ENCODE measurements at places on chromosomes 4 and X.

- DNase-seq: no peak
Observed at GRCh38 chrX:37603938-37604409, 32.5 kb downstream of the LANCL3 start.

GRCh38 chrX:107673933-107674479 lies 45.7 kb downstream of the PRPS1 start:
- peak; percentile 98 for DNase-seq

DNA sequence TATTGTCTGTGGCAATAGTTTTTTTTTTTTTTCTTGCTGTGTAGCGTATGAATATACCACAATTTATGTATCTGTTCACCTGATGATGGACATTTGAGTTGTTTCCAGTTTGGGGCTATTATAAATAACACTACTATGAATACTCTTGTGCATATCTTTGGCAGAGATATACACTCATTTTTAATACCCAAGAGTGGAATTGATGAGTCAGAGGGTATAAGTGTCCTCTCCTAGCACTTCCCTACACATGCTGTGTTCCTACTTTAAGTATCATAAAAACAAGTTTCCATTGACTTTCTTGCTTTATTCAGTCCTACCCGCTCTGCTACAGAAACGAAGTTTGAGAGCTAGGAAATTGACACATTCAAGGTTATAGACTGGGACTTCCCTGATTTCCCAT lies 39.8 kb downstream of the XIAP start:
- DNase-seq: no peak

DNA sequence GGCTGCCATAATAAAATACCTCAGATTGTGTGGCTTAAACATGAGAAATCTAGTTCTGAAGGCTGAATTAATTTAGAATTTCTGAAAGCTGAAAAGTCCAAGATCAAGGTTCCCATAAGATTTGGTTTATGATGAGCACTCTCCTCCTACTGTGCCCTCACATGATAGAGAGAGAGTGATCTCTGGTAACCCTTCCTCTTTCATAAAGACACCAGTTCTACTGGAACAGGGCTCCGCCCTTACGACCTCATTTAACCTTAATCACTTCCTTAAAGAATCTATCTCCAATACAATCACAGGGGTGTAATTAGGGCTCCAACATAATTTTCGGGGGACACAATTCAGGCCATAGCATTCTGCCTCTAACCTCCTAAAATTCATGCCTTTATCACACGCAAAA lies 194.0 kb upstream of the MAB21L2 start:
- DNase-seq: no peak

DNA sequence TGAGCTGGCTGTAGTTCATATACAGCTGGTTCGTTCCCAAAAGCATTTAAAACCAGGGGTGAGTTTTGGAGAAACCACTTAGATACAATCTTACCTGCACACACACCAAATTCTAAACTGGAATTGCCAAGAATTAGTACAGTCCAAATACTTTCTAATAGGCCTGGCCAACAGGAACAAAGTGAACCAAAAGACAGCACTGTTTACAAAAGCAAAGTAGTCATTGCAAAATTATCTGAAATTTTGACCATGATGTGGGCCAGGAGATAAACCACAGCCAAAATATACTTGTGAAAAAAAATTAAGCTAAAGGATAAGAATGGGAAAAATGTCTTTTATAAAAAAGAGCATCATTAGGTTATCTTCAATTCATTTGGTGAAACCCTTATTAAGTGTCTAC lies 37.9 kb upstream of the NAP1L5 start:
- no peak for DNase-seq

DNA sequence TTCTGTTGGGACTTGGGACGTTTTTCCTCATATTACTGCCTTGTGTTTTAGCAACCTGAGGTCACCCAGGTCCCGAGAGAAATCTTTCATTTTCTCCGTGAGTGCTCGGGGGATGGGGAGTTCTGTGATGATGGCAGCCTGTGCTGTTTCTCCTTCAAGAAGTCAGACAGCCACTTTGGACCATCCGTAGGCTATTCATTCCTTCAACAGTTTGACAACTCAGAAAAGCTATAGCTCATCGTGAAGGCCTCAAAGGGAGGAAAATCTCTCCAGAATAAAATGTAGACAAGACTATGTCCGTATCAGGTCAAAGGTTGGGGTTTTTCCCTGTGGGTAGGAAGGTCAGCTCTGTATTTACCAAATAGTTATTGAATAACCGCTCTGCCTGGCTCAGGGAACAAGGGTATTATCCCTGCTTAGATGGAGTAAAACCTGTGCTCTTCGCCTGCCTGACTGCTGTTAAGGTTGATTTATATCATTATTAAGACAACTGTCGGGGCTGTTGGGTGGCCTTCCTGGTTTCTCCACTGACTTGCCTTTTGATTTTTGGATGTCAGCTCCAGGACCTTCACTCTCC lies 36.6 kb downstream of the FAM114A1 start:
- no peak for DNase-seq

DNA sequence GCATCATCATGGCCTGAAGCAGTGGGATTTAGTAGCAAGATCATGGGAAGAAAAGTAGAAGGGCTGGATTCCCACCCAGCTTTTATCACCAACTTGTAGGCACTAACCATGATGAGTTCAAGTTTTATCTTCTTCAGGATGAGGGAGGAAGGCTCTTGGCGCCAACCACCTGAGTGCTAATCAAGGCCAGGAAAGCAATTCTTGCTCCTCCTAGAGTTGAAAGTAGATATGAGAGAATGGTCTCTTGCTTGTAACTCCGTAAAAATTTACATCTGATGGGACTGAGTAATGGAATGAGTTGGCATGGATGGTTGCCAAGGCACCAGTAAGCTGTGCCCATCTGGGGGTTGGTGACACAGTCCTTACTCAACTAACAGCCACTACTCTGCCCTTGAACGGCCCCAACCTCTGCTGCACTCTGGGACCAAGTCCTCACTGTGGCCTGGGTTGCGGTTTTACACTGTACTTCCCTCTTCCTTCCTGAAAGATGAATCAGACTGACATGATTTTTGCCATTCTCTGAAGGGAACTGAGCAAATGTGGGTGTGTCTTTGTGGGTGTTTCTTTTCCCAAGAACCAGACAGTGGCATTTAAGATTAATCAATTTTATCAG lies 39.4 kb upstream of the NDP start:
- DNase-seq: no peak

DNA sequence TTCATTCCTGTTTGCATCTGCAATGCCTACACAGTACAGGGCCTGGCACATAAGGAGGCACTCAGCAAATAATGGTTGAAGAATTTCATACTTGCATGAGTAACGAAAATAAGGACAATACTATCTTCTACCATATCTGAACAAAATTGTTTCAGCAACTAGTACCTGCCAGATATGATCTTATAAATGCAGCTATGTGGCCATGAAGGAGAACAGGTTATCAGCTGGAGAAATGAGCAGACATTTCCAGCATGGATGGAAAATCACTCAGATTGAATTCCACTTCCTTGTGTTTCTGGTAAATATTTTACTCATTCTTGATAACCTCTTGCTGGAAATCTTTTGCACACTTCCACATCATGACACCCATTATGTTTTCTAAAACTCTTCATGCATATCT lies 204.0 kb downstream of the ADAMTS3 start:
- no peak for DNase-seq

DNA sequence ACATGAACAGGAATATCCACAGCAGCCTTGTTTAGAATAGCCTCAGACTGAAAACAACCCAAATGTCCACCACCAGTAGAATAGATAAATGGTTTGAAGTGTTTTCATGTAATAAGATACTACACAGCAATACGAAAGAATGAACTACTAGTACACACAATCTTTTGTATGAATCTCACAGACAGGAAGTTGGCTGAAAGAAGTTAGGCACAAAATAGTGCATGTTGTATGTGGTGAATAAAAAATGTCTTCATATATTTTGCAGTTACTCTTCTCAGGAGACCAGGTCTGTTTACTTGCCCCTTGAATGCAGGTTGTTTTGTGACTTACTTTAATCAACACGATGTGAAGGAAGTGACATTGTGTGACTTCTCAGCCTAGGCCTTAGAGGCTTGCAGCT lies 75.9 kb upstream of the LEF1 start:
- no peak for DNase-seq

DNA sequence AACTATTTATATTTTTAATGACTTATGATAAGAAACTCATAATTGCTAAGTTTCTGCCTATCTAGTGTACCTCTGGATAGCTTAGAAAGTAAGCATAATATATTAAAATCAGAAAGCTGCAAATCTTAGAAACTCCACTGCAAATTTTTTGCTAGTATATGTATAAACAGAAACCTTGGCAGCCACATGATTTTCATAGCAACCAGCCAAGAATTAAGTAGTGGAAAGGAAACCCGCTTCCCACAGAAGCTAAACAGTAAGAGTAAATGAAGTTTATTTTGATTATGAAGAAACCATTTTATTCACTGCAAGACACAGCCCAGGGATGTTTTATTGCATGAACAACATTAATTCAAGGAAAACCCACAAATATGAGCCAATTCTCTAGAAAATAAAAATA lies 872.5 kb upstream of the ADGRL3 start:
- no peak for DNase-seq

DNA sequence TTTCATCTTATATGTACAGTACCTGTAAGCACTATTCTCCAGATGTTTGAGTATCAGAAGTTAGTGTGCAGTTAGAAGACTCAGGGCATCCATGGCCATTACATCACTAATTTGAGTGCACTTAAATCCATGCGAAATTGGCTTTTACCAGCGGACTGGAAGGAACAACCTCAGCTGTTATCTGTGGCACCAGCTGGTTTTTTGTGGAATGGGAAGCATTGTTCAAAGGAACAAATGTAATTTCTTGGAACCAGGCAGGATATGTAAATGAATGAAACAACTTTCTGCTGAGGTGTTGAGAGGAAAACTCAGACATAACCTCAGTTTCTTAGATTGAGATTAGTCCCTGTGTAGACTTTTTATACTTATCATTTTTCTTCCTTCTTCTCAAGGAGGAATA lies 60.2 kb downstream of the PDGFRA start:
- no peak for DNase-seq

DNA sequence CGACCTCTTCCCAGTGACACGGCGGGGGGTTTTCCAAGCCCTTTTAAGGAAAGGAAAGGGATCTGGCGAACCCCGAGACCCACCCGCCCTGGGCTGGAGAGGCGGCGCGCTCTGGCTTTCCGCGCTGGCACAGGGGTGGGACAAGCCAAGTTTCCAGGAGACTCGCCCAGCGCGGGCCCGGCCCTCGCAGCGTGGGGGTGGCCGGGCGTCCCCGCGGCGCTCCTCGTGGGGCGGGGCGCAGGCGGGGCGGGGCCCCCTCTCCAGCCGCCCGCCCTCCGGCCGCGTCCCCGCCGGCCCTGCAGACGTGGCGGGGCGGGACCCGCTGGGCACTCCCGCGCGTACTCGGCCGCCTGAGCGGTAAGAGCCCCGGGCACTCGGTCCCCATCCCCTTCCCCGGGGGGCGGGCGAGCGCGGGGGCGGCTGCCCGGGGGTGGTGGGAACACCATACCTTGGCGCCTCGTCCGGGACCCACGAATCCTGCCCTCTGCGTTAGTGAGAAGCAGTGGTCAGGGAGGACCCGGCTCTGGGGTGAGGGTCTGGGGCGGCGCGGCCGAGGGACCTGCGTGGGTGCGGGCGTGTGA lies at the start of gene FAM114A1:
FAM114A1 (plus strand) TSS at position 329 of the 581 bp plus-strand sequence. CDS start 10,273 bp downstream, outside the sequence.
- no peak for DNase-seq

DNA sequence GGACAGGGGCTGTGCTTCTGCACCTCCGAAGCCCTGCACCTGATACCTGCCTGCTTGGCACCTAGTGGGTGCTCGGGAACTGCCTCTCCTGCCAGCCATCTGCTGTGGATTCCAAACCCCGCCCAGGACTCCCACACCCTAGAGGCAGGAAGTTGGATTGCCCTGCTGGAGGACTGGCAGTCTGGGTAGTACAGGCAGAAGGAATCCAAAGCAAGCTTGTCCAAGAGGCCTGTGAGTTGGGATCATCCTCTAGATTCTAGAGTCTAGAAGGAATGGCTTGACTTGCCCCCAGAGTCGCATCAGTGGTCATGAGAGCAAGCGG lies 64.6 kb upstream of the MTM1 start:
- DNase-seq: no peak

DNA sequence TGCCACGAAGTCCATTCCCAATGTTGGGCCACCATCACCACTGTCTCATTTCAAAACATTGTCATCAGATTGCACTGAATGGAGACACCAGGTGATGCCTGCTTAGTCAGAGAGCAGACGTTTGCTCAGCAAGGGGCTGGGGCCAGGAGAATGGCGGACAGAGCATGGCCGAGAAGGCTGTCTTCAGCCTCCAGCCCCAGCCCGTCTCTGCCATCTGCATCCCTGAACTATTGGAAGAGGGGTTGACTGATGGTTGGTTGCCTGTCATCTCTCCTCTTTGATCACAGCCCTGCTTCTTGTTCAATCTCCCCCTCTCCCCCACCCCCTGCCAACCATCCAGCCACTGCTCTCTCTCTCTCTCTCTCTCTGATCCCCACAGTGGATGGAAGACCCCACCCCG lies 140.9 kb downstream of the SHOX start:
- DNase-seq: no peak

- DNase-seq: no peak
Observed at GRCh38 chrX:70253377-70254062, 6.5 kb downstream of the P2RY4 start.

- no peak for DNase-seq
Observed at GRCh38 chr4:173044340-173044739, 124.3 kb upstream of the GALNT7 start.

- DNase-seq: no peak
Observed at GRCh38 chr4:161403781-161404180, 760.0 kb downstream of the FSTL5 start.

DNA sequence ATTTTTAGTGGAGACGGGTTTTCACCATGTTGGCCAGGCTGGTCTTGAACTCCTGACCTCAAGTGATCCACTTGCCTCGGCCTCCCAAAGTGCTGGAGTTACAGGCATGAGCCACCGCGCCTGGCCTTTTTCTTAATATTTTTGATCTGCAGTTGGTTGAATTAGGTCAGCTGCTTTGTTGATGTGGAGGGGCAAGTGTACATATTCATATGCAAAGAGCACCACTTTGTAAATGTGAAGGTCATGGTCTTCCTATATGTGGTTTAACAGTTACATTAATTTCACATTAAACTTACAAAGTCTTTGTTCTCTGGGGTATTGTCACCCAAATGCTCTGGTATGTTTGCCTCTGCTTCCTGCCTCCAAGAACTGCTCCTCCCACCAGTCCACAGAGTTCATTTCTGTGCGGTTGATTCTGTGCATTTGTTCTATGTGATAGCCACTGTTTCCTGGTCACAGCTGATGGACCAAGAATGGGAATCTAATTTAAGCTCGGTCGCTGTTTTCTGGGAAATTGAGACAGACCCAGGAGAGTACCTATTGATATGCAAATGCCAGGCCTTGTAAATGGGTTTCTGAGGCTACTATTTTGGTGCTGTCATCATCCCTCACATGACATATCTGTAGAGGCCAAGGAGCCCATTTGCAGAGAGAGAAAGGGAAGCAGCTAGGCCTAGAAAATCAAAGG lies 26.9 kb upstream of the HPSE start:
- no peak for DNase-seq

- DNase-seq: no peak
Observed at GRCh38 chrX:11751261-11751660, 6.8 kb upstream of the MSL3 start.

DNA sequence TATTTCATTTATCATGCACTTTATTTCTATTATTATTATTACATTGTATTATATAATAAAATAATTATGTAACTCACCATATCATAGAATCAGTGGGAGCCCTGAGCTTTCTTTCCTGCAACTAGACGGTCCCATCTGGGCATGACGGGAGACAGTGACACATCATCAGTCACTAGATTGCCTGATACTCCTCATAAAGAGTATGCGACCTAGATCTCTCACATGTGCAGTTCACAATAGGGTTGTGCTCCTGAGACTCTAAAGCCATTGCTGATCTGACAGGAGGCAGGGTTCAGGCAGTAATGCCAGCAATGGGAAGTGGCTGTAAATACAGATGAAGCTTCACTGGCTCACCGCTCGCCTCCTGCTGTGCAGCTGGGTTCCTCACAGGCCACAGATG lies 62.3 kb downstream of the DMD start:
- no peak for DNase-seq

All from CD4-positive, alpha-beta memory T cell (primary cell).